MCF 10A (cell line): ENCODE measurements at places on chromosomes 2 and 18. TPM values are rescaled to one million over a fixed set of nuclear protein-coding genes. Genes with fewer than 3 reads are reported as not detected.

DNA sequence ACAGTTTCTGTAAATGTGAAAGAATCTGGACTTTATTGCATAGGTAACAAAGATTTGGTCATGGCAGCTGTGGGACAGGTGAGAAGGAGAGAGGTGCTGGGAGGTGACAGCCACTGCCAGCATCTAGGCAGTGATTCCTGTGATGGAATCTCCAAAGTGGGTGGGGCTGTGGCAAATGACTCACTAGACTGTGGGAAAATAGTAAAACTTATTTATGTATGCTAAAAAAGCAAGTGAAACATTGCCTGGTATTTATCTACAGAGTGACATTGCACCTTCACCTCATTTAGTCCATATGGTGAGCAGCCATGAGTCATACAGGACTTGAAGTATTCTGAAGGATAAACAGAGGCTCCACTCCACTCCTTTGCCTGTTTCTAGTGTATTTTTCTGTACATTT is 145.3 kb upstream of the MEX3C start:
- peak; percentile 90 for DNase-seq
- H3K27ac ChIP-seq = no peak overlapping the region
- no peaks in the 10 kb centered on the region for H3K27me3 ChIP-seq
- H3K4me1 ChIP-seq = peaks cover 15% of the 10 kb centered on the region
- H3K4me3 ChIP-seq = no peak overlapping the region

DNA sequence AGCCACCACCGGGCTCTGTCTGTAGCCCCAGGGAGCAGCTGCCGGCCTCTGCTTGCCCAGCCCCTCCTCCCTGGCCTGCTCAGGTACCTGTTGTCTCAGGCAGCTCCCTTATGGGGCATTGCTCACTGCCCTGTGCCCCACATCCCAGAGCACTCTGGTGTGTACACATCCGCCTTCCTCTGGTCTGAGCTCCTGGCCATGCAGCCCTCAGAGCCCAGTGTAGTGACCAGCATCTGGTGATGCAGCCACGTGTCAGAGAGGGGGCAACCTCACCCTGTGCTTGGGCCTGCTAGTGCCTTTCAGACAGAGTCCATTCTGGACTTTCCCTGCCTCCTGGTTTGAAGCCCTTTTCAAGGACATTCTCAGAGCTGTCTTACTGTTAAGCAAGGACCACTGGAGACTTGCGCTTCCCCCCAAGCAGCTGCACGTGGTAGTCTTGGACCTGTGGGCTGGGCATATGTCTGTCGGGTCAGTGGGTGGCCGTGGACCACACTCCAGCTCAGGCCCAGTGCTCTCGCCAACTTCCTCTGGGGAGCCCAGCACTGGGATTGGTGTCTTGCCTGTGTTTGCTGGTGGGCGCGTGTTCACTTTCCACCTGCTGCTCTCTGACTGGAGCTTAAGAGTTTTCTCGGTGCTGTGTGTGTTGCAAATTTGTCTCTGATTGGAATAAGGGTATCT is 30.7 kb downstream of the DGKD start:
- peak overlapping the region; percentile 63 for H3K27ac ChIP-seq
- no peaks in the 10 kb centered on the region for H3K27me3 ChIP-seq
- peaks cover 10% of the 10 kb centered on the region for H3K36me3 ChIP-seq
- peaks cover 49% of the 10 kb centered on the region for H3K4me1 ChIP-seq

- DNase-seq = no peak
- H3K27me3 ChIP-seq = peaks cover 34% of the 10 kb centered on the region
- H3K4me1 ChIP-seq = no peaks in the 10 kb centered on the region
- H3K27ac ChIP-seq = no peak overlapping the region
These were observed 226.1 kb downstream of the DYSF start for GRCh38 chr2:71679491-71679890.

- peaks cover 6% of the 10 kb centered on the region for H3K4me1 ChIP-seq
- no peaks in the 10 kb centered on the region for H3K27me3 ChIP-seq
- no peaks in the 10 kb centered on the region for H3K36me3 ChIP-seq
- H3K27ac ChIP-seq = no peak overlapping the region
These were observed 49.8 kb downstream of the E2F6 start for GRCh38 chr2:11416186-11416585.

Gene TRABD2A
- 17.3 and 20.0 TPM in 2 replicates for total RNA-seq

- H3K4me1 ChIP-seq = peaks cover 11% of the 10 kb centered on the region
- H3K27me3 ChIP-seq = no peaks in the 10 kb centered on the region
- no peaks in the 10 kb centered on the region for H3K36me3 ChIP-seq
- no peak overlapping the region for H3K4me3 ChIP-seq
These were observed 5.4 kb upstream of the CRYGC start for GRCh38 chr2:208134928-208135586.

DNA sequence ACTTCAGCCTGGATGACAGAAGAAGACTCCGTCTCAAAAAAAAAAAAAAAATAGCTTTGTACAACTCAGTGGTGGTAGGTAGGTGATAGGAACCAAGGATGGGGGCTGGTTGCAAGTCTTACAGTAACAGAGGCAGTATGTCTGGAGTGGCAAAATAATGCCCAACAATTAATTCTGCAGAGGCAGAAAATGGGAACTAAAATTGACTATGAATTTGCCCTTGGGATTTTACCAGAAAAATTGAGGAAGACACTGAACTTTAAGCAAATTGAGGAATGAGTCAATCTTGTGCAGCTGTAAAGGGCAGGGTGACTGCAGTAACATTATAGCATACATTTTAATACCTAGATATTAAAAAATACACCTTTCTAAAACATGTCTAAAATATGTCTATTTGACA is 292.1 kb upstream of the FBXO11 start:
- H3K36me3 ChIP-seq = no peaks in the 10 kb centered on the region
- no peak overlapping the region for H3K4me3 ChIP-seq

- H3K27me3 ChIP-seq = no peaks in the 10 kb centered on the region
- peaks cover 48% of the 10 kb centered on the region for H3K36me3 ChIP-seq
- no peak for DNase-seq
These were observed 69.4 kb downstream of the ADI1 start for GRCh38 chr2:3449936-3450335.
